ENCODE measurements at places on chromosomes 5 and 9.

GRCh38 chr5:106311230-106311915, 1359.4 kb downstream of the EFNA5 start:
- no peaks in the 10 kb centered on the region for H3K36me3 ChIP-seq
- H3K27ac ChIP-seq, result no peak overlapping the region
- H3K27me3 ChIP-seq, result no peaks in the 10 kb centered on the region
- ATAC-seq, result no peak

DNA sequence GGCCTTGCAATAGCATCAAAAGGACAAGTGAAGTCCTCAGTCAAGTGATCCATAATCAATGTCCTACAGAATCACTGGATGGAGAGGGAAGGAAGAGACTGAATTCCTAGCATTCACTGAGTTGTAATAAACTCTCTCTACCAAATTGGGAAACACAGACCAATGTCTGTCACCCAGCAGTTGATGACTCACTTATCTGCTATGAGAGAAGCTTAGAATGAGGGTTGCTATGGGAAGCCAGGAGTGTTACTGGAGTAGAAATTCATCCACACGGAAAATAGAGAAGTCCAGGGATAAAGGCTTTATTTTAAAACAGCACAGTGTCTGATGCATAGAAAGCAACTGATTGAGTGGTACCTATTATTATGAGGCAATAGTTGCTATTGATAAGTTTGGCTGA, 407.4 kb downstream of the BRINP1 start:
- no peak overlapping the region for H3K4me3 ChIP-seq
- H3K27me3 ChIP-seq, result no peaks in the 10 kb centered on the region
- no peak overlapping the region for H3K27ac ChIP-seq
- no peaks in the 10 kb centered on the region for H3K4me1 ChIP-seq
- no peaks in the 10 kb centered on the region for H3K36me3 ChIP-seq

DNA sequence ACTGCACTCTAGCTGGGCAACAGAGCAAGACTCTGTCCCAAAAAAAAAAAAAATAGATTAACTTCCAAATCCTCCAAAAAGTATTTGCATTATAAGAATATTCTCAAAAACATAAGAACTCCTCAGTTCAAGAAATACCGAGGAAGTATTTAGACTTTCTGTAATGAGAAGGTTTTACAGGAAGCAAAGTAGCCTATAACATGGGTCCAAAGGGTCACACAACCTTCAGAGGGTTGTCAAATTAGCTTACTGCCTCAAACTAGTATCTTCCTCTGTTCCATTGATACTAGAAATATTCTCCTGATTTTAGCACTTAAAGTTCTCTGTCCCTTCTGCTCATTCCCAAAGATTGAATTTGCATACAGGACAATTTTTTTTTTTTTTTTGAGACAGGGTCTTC, 121.9 kb downstream of the INVS start:
- H3K4me1 ChIP-seq, result no peaks in the 10 kb centered on the region
- no peaks in the 10 kb centered on the region for H3K36me3 ChIP-seq
- no peaks in the 10 kb centered on the region for H3K27me3 ChIP-seq

- H3K4me1 ChIP-seq, result peaks cover 11% of the 10 kb centered on the region
- ATAC-seq, result no peak
- H3K27me3 ChIP-seq, result no peaks in the 10 kb centered on the region
- no peak overlapping the region for H3K4me3 ChIP-seq
- H3K27ac ChIP-seq, result no peak overlapping the region
- no peaks in the 10 kb centered on the region for H3K36me3 ChIP-seq
These were observed 45.4 kb downstream of the HACD4 start for GRCh38 chr9:20985851-20986600.

DNA sequence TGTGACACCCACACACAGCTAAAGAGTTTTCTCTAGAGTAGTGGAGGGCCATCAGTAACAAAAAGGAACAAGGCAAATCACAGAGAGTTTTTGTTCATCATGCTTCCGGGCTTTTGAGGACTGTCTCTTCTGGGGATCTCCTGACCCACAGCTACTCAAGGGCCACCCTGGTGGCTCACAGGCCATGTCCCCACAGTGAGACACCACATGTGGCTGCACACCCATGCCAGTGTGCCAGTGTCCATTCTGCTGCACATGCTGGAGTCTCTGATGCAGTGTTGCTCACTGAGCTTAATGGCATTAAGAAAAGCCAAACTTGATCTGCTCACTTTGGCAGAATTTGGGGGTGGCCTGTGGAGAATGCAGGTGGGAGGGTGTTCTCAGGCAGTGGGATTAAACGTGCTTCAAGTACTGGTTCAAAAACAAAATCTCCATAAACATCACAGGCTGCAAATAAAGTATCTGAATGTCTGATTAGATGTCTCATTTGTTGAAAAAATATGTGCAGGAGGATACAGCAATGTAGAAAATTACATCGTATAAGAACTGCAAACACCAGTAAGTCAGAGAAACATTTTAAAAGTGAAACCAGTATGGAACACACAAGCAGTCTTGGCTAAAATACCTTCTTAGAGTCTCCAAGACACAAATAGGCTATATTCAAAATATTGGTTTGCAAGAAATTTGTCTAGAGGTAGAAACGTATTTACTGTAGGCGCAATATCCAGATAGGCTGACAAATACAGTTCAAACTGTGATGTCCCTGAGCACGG, 11.0 kb downstream of the FREM1 start:
- no peak overlapping the region for H3K27ac ChIP-seq
- no peaks in the 10 kb centered on the region for H3K27me3 ChIP-seq
- peak overlapping the region; percentile 9 for H3K4me3 ChIP-seq
- no peaks in the 10 kb centered on the region for H3K36me3 ChIP-seq

DNA sequence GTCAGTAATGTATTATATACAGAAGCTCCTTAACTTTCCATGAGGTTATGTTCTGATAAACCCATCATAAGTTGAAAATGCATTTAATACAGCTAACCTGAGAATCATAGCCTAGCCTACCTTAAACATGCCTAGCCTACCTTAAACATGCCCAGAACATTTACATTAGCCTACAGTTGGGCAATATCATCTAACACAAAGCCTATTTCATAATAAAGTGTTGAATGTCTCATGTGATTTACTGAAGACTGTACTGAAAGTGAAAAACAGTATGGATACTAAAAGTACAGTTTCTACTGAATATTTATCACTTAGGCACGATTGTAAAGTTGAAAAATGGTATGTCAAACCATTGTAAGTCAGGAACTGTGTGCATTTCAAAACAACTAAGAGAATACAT, 1.6 kb downstream of the GM2A start:
- no peaks in the 10 kb centered on the region for H3K36me3 ChIP-seq
- no peak for ATAC-seq
- peak overlapping the region; percentile 75 for H3K4me3 ChIP-seq
- peaks cover 53% of the 10 kb centered on the region for H3K4me1 ChIP-seq
- H3K27ac ChIP-seq, result no peak overlapping the region
- no peaks in the 10 kb centered on the region for H3K27me3 ChIP-seq

- no peaks in the 10 kb centered on the region for H3K27me3 ChIP-seq
- H3K27ac ChIP-seq, result peak overlapping the region; percentile 14
- H3K4me3 ChIP-seq, result no peak overlapping the region
- ATAC-seq, result no peak
These were observed 10.3 kb downstream of the RUSC2 start for GRCh38 chr9:35500130-35500748.

- H3K36me3 ChIP-seq, result peaks cover 23% of the 10 kb centered on the region
- H3K4me1 ChIP-seq, result peaks cover 16% of the 10 kb centered on the region
- no peaks in the 10 kb centered on the region for H3K27me3 ChIP-seq
These were observed 13.9 kb downstream of the ZNF346 start for GRCh38 chr5:177036443-177036842.

DNA sequence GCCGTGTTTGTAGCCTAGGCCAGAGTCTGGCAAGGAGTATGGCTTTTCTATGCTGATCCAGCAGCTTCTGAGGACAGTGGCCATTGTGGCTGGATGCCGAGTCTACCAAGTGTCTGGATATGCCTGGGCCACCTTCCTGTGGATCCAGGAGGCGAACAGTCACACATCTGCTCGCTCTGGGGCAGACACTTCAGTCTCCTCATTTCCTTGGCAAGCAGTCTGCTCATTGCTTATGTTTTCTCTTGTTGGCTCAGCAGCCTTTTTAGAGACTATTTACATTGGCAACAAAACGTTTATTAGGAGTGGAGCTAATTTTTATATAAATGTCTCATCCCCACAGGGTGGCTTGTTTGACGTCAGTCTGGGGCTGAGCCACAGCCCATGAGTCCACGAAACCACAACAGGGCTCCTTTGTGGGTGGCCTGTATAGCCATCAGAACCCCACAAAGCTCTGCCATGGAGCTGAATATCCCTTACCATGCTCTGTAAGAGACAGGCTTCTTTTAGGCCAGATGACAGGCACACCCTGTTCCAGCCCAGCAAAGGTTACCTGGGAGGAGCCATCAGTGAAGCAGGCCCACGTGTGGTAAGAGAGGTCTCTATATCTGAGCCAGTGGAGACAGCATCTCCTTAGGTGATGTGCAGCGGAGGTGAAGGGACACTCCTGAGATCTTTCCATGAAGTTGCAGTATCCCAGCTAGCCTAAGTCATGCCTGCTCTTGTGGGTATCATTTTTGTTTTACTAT, 221.7 kb downstream of the DIRAS2 start:
- ATAC-seq, result no peak
- H3K4me1 ChIP-seq, result no peaks in the 10 kb centered on the region
- no peaks in the 10 kb centered on the region for H3K36me3 ChIP-seq

- ATAC-seq, result no peak
- H3K4me1 ChIP-seq, result no peaks in the 10 kb centered on the region
- no peaks in the 10 kb centered on the region for H3K27me3 ChIP-seq
- H3K36me3 ChIP-seq, result no peaks in the 10 kb centered on the region
These were observed 598.4 kb downstream of the ACTL7B start for GRCh38 chr9:108257382-108257781.

- ATAC-seq, result no peak
- H3K36me3 ChIP-seq, result no peaks in the 10 kb centered on the region
- H3K4me3 ChIP-seq, result no peak overlapping the region
These were observed 315.2 kb upstream of the ACO1 start for GRCh38 chr9:32069169-32069813.

DNA sequence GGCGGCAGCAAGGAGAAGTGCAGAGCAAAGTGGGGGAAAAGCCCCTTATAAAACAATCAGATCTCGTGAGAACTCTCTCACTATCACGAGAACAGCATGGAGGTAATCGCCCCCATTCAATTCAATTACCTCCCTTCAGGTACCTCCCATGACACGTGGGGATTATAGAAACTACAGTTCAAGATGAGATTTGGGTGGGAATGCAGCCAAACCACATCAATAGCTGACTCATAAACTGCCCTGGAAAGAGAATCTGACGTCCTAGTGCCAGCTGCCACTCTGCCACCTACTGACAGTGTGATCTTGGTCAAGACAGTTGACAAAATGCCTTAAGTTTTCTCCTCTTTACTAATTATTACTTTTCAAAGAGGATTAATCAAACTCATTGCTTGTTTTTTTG, 128.3 kb downstream of the GPBP1 start:
- H3K36me3 ChIP-seq, result no peaks in the 10 kb centered on the region
- ATAC-seq, result no peak
- H3K4me1 ChIP-seq, result no peaks in the 10 kb centered on the region
- H3K4me3 ChIP-seq, result no peak overlapping the region

DNA sequence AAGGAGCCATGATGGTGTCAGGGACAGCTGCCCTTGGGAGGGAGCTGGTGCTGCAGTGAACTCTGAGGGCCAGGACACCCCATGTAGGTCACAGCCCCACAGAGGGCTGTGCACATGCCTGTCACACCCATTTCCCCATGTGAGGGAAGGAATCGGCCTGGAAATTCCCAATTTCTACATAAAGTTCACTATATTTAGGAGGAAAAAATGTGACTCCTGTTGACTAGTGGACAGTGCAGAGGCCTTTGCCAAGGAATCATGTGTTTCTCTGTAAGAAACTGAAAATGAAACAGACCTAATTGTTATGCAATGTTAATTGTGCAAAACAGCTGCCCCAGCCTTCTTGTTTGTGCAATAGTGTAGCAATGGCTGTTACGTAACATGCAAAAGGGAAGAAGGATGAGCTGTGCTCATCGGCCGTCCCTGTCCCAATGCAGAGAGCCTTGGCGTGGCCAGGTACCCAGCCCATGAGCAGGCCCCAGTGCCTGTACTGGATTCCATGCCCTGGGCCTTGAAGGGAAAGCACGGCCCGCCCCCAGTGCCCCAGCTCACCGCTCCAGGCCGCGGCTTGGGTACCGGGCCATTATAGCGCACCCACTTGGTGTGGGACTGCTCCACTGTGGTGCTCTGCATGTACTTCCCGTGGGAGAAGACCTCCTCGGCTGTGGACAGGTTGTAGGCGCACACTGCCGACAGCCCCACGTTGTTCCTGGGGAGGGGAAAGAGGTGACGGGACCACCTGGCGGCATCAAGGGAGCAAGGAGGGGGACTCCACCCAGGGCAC, 70.0 kb downstream of the SECISBP2 start:
- H3K27me3 ChIP-seq, result no peaks in the 10 kb centered on the region
- ATAC-seq, result peak; percentile 90
- peaks cover 100% of the 10 kb centered on the region for H3K36me3 ChIP-seq
- H3K4me1 ChIP-seq, result no peaks in the 10 kb centered on the region
- peak overlapping the region; percentile 73 for H3K27ac ChIP-seq
- H3K4me3 ChIP-seq, result no peak overlapping the region

Measured in gastroesophageal sphincter (tissue), 4 donors.